ENCODE measurements at places on chromosomes 2 and 18. TPM values are rescaled to one million over a fixed set of nuclear protein-coding genes. Genes with fewer than 3 reads are reported as not detected.

Gene TUBB6
- 317 TPM for polyA plus RNA-seq

Gene TMEFF2
- 18.6 TPM for polyA plus RNA-seq

Gene CDH7
- polyA plus RNA-seq = 0.49 TPM

Gene LRRC30
- polyA plus RNA-seq = 9.2 TPM

Gene NEU4
- polyA plus RNA-seq = 6.7 TPM

Gene LYPD6
- polyA plus RNA-seq = 1.2 TPM

Gene GKN1
- 0.25 TPM for polyA plus RNA-seq

Gene SEPTIN10
- 74.4 TPM for polyA plus RNA-seq

Gene IGFBP5
- polyA plus RNA-seq = 548 TPM

Gene IL18RAP
- 0.14 TPM for polyA plus RNA-seq

Gene PELI1
- 14.6 TPM for polyA plus RNA-seq

Gene EVX2
- not detected for polyA plus RNA-seq

Data from hindlimb muscle (tissue), 1 donor.